KBM-7 (cell line): ENCODE measurements at places on chromosomes 3 and 15.

GRCh38 chr3:101646726-101647125 is 30.2 kb downstream of the ZBTB11 start:
- DNase-seq: no peak

DNA sequence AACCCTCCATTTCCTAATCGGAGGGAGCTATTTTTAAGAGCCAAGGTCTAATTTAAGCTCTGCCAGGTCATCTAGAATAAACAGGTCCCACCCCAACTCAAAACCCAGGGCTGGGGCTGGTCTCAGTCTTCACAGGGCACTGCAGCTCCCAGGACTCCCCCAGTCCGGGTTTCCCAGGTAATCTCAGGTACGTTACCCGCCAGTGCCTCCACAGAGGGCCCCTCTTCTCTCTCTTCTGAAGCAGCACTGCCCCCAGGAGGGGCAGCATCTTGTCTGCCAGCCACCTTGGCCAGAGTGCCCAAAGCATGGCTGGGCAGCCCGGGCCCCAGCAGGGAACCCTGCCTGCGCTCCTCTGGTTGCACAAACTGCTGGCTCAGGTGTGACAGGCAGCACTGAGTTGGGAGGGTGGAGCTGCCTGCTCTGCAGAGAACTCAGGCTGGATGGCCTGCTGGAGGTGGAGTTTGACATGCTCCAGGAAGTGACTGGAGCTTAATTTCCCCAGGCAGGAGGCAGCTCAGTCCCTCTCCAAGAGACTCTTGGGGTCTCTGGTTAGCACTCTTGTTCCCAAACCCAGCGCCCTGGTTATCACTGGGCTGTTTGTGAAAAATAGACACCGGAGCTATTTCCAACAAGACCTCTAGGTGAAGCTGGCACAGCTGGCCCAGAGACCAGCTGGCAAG is at the start of gene PLA2G4F:
Gene PLA2G4F, minus strand, starts transcription at position 394 of the 680 bp plus-strand sequence. Its CDS starts 87 bp downstream, at position 307.
- no peak for DNase-seq

DNA sequence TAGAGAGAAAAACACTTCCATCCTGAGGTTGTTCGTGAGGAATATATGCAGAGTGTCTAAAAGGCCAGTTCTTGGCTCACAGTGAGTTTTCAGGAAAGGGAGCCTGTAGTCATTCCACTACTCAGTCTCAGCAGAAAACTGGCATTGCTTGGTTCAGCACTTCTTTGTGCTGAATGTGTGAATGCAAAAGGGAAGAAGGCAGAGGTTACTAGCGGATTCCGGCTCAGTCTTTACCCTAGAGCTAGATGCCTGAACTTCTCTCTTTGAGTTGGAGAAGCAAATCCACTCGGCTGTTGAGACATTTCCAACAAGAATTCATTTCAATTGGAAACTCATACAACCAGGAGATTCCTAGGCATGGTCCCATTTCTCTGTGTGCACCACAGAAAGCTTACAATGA is 23.1 kb upstream of the FRMD4B start:
- no peak for DNase-seq

GRCh38 chr3:9552252-9552999 is 1.2 kb downstream of the LHFPL4 start:
- DNase-seq: peak; percentile 58

DNA sequence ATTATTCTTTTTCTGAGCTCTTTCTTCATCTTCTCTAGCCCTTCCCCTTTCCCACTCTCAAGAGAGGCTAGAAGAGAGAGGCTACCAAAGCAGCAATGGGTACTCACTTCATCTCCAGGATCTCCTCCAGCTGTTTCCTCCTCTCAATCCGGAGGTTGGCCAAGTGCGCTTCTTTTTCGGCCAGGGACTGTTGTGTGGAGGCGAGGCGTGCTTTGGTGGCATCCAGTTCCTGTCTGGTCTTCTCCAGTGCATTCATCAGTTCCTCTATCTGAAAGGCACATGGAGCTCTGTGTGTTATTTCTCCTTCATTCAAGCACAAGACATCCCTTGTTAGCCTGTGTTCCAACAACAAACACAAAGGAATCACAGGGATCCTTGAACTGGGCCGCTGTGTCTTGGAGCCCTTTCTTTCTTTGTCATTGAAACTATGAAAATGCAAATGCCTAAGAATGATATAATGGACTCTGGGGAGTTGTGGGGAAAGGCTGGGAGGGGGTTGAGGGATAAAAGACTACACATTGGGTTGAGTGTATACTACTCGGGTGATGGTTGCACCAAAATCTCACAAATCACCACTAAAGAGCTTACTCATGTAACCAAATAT is 401.3 kb upstream of the WNT5A start:
- DNase-seq: no peak

- DNase-seq: no peak
Measured at GRCh38 chr15:97849183-97849582, 111.3 kb upstream of the ARRDC4 start.

DNA sequence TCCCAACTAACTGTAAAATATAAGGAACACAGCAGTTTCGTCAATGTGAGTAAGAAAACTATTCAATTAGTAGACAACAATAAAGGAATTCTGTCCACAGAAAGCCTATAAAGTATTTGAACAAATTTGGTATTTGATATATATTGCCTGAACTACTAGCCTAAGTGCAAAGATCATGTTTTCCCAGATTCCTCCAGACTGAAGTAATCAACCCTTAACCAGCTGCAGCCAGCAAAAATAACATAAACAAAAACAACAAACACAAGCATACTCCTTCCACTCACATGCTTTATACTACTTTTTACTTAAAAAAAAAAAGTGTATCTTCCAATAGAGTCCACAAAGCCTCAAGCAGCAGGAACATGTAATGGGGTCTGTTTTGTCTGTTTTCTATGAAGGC is 24.1 kb downstream of the PGBD4 start:
- DNase-seq: no peak

DNA sequence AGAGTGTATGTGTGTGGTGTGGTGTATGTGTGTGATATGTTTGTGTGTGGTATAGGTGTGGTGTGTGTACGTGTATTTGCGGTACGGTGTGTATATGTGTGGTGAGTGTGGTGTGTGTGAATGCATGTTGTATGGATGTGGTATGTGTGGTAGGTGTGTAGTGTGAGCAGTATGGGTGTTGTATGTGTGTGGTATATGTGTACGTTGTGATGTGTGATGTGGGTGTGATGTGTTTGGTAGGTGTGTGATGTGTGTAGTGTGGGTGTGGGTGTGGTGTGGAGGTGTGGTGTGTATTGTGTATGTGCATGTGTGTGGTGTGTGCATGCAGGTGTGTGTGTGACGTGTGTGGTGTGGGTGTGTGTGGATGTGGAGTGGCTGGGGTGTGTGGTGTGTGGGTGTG is 58.7 kb downstream of the EFCAB12 start:
- no peak for DNase-seq

DNA sequence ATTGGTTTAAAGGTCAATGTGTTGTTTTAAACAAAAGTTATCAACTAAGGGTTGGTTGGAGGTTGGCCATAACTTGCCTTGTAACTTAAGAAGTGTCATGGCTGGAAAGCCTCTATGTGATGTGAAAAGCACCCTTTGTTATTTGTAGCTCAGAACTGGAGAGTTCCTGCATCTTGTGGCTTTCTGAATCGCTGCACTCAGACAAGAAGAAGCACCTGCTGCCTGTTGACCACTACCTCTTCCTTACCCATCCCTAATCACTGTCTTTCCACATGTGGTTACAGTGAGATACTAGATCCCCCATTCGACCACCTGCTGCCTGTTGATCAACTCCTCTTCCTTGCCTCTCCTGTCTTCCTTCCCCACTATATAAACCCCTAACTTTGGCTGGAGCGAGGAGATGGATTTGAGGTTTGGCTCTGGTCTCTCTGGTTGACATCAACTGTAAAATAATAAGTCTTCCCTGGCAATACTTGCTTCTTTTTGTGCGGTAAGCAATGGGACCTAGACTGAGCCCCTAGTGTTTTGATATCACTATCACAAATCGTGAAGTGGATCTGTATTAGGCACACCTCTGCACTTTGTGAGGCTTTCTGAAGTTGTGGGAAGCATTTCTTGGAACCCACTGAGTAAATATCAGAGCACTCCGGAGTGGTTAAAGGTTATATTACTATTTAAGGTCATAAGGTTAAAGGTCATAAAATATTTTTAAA is 13.8 kb downstream of the RPL39L start:
- DNase-seq: peak; percentile 20

- DNase-seq: no peak
Measured at GRCh38 chr3:148453781-148454191, 243.9 kb upstream of the AGTR1 start.

DNA sequence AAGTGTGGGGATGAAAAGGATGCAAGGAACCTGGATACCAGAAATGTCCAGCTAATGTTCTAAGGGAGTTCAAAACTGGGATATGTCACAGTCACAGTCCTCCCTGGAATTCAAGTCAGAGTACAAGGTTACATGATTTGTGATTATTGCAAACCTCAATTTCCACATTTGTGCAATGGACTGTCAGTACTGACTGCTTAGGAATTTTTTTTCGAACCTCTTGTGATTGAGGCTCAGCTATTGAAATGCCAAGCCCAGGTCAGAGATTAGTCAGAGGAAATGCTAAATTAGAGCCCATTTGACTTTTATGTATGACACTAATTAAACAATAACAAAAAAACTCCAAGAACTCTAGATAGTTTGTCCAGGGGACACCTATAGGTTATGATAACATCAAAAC is 210.2 kb downstream of the THSD4 start:
- DNase-seq: no peak
